ENCODE measurements at places on chromosomes 5 and 9.

DNA sequence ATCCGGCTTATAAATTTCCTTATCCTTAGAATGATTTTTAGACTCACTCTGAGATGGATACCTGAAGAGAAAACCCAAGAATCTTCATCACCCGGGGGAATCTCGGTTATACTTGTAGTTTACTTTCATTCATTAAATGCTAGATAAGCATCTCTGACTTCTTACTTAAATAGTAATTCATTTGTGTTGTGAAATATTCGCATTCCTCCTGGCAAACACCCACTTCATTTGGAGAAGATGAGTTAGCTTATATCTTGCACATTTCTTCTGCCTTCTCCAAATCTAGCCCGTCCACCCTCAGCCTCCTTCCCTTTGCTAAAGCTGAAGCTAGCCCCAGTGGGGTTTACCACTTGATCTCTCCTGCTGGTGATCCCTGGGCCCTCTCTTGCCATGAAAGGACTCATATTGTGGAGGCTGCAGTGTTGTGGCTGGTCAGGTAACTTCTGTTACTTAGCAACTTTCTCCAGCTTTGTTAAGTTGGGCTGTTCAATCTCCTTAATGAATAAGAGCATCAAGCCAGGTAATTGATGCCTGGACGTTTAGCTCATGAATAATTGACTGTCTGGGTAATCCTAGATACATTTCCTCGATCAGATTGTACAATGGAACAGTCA, 11.3 kb upstream of the POU4F3 start:
- DNase-seq, result no peak

GRCh38 chr5:79005151-79005550, 20.0 kb upstream of the ARSB start:
- no peak for DNase-seq

GRCh38 chr9:977838-978830, 1.7 kb downstream of the DMRT3 start:
- no peak for DNase-seq

DNA sequence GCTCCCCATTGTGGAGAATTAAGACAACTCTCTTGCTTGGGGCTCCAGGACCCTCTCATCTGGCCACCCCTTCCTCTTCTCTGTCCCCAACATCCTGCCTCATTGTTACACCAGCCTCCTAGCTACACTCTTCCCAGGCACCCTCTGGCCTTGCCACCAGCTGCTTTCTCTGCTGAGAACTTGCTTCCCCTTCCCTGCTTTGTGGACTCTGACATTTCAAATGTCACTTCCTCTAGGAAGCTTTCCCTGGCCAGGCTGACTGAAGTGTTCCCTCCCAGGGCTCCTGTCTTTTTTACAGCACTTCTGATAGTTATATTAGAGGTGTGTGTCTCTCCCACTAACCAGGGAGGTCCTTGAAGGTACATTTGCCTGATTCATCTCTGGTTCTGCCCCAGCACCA, 194.0 kb upstream of the KLF4 start:
- DNase-seq, result no peak

DNA sequence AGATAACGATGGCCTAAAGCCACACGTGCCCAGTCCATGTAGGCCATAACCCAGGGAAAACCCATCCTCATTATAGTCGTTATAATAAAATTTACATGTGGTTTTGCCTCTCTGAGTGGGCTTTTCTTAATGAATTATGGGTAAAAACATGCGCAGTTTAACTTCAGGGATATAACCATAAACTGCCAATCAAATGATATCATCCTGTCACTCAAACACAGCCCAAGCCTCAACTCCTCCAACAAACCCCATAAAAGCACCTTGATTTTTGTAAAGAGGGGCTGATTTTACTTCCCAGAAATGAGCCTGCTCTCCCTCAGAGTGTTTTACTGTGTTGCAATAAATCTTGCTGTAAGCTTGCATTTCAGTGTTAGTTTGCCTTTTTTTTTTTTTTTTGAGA, 15.8 kb upstream of the SETX start:
- no peak for DNase-seq

DNA sequence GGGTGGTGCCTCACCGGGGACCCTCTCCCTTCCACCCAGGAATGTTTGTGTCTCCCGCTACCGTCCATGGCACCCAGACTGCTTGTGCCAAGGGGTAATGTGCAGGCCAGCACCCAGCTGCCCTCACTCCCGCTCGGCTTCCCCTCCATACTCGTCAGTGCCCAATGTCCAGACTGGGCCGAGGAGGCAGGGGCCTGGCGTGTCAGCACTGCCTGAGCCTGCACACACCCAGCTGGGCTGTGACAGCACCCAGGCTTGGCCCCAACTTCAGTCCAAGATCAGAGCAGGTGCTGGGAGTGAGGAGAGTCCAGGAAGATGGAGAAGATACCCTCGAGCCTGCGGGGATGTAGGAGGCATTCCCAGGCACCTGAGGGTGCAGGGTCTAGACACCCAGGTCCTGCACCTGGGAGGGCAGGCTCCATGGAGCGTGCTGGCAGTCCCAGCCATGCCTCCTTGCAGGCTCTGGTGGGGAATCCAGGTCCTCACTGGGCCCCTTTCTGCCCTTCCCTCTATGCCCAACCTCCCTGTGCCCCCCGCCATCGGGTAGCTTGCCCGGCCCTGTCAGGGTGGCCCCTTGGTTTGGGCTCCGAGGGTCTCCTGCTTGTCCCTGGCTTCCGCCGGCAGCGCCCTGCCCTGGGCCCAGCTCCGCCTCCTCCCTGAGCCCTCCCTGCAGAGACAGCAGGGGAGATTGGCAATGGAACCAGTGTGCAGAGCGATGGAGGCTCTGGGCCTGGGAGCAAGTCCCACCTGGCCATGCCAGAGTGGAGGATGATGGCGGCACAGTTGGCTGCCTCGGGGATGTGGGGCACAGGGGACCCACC, 250.8 kb upstream of the EDIL3 start:
- no peak for DNase-seq
